ENCODE measurements at places on chromosomes 16 and 17. TPM values are rescaled to one million over a fixed set of nuclear protein-coding genes. Genes with fewer than 3 reads are reported as not detected.
A peak's percentile ranks its signal among the peaks of the same experiment; 100 is the strongest.

DNA sequence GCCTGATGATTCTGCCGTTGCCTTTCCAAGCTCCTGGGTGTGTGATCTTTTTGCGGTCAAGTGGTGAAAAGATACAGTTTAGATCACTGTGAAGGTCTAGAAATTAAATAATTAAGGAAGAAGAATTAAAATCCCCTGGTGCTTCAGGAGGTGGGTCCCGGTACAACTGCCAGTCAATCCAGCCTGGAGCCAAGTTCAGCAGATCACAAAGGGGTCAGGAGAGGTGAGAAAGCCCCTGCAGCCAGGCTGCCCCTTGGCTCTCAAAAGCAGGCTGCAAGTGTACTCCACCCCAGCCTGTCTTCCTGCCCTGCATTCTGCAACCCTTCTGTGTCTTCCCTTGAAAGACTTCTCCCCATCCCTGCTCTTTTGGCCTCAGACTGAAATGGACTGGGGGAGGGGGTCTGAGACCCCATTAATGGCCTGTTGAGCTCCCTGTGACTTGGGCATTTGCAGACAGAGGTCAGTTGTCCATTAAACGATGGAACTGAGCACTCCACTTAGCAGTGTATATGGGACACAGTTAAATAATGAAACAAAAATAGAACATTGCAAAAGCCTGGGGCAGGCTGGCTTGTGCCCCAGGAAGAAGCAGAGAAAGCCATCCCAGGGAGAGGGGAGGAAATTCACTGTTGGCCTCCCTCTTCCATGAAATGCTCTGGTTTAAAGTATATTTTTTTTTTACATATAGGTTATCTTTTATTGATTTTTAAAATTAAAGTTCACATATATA is 15.1 kb downstream of the CACNG5 start:
- H3K27ac ChIP-seq: no peak overlapping the region
- H3K4me1 ChIP-seq: no peaks in the 10 kb centered on the region
- DNase-seq: no peak
- no peak overlapping the region for H3K4me3 ChIP-seq

GRCh38 chr17:9330611-9331271 is 244.9 kb downstream of the STX8 start:
- no peaks in the 10 kb centered on the region for H3K27me3 ChIP-seq
- H3K4me3 ChIP-seq: peak overlapping the region; percentile 22
- H3K4me1 ChIP-seq: peaks cover 36% of the 10 kb centered on the region
- DNase-seq: peak; percentile 18
- H3K27ac ChIP-seq: no peak overlapping the region

GRCh38 chr17:41539979-41540701 is 12.0 kb upstream of the KRT19 start:
- no peak overlapping the region for H3K4me3 ChIP-seq
- DNase-seq: no peak
- no peak overlapping the region for H3K27ac ChIP-seq

CBLN1 gene
- total RNA-seq: 13.4 TPM

CTRB2 gene
- not detected for total RNA-seq

DNA sequence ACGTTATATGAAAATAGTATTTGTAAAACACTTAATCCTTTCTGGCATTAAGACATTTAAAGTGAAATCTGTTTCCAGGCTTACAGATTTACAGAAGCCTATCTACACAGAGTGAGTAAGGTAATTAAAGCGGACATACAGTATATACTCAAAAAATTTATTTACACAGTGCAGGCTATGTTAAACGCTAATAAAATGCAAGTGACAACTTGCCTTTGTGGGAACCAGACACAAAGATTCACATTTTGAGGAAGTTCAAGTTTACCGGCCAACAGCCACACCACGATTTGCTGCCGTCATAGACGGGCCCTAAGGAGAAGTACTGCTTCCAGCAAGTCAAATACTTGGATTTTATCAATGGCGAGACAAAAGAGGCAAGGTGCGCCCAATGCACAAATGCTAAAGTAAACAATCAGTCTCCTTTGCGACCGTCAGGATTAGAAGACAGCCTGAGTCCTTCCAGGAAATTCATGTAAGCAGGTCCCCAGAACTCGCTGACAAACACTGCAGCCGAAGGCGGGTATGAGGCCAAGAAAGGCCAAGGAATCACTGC is 801 bp downstream of the VPS35 start:
- peak overlapping the region; percentile 87 for H3K4me3 ChIP-seq
- no peaks in the 10 kb centered on the region for H3K27me3 ChIP-seq
- DNase-seq: no peak

DNA sequence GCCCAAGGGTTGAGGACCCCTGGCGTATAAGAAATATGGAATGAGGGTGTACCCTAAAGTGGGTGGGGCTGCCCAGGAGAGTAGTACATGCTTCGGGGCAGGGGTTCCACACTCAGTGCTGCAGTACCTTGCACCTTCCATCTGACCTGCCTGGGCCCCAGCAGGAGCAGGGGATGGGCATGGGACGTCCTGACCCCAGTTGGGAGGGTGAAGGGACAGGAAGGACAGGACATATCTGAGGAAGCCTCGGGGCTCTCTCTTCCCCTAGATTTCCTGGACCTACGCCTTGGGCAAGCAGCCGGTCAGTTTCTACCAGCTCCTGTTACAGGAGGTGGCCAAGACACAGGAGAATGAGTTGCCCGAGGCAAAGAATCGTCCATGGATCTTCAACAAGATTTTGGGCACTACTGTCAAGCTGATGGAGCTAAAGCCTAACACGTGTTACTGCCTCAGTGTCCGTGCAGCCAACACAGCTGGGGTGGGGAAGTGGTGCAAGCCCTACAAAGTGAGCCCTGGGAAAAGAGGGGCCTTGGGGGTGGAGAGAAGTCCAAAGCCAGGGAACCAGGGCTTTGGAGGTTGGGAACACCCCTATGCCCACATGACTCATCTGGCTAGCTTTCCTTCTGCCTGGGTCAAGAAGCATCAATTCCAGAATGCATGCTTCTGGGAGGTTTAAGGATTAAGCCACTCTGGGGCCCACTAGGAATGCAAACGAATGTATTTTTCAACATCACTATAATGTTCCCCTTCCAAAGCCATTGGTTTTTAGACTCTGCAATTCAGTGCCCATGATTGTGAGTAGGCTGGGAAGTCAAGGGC is 7.9 kb downstream of the FNDC8 start:
- H3K36me3 ChIP-seq: peaks cover 16% of the 10 kb centered on the region
- no peaks in the 10 kb centered on the region for H3K4me1 ChIP-seq
- H3K27me3 ChIP-seq: no peaks in the 10 kb centered on the region
- H3K4me3 ChIP-seq: no peak overlapping the region
- no peak overlapping the region for H3K27ac ChIP-seq
- no peak for DNase-seq

PIGW gene
- 17.2 TPM for total RNA-seq

DNA sequence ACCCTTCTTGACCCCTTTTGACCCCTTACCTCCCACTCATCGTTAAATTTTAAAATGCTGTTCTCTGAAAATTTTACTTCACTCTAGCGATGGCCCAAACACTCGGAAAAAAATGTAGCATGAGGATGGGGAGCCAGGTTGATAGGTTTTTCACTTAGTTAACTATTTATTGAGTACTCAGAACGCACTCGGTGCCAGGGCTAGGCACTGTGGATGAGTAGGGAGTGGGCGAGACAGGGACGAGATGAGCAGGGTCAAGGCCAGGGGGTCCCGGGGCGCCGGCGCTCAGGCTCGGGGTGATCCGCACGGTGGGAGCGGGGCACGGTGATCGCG is 392 bp downstream of the ZSCAN32 start:
- H3K36me3 ChIP-seq: peaks cover 11% of the 10 kb centered on the region
- H3K27ac ChIP-seq: peak overlapping the region; percentile 87
- peak overlapping the region; percentile 89 for H3K4me3 ChIP-seq
- H3K27me3 ChIP-seq: no peaks in the 10 kb centered on the region

- H3K4me3 ChIP-seq: no peak overlapping the region
- DNase-seq: no peak
- no peaks in the 10 kb centered on the region for H3K36me3 ChIP-seq
- no peaks in the 10 kb centered on the region for H3K27me3 ChIP-seq
- no peaks in the 10 kb centered on the region for H3K4me1 ChIP-seq
Observed at GRCh38 chr17:1413281-1413791, 13.3 kb upstream of the YWHAE start.

HOXB3 gene
- total RNA-seq: not detected

PTGES3L gene
- total RNA-seq: 2.3 TPM

ITGB4 gene
- 9.7 TPM for total RNA-seq

ADORA2B gene
- total RNA-seq: 7.9 TPM
